GM12878 (cell line): ENCODE measurements at places on chromosomes 5 and 9.

DNA sequence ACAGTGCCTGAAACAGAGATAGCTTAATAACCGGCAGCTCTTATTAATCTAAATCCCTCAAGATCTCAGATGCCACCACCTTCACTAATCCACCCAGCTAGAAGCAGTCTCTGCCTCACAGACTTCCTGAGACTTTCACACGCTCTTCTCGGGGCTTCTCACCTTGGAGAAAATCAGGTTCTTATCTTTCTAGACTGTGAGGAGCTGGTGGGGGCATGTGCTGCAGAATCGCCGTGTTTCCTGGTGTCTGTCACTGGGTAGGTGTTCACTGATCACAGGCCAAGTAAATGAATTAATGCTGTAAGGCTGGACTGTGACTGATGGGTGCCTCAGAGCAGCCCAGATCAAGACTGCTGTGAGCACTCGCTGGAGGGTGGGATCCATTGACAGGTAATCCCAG is 101.7 kb downstream of the PSD2 start:
- no peak for DNase-seq

DNA sequence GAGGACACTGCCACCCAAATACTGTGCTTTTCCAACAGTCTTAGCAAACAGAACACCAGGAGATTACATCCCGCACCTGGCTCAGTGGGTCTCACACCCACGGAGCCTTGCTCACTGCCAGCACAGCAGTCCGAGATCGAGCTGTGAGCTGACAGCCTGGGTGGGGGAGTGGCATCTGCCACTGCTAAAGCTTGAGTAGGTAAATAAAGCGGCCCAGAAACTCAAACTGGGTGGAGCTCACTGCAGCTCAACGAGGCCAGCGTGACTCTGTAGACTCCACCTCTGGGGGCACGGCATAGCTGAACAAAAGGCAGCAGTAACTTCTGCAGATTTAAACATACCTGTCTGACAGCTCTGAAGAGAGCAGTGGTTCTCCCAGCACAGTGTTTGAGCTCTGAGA is 28.8 kb downstream of the EPB41L4A start:
- DNase-seq: no peak

- no peak for DNase-seq
These were observed 115.1 kb downstream of the MAPKAP1 start for GRCh38 chr9:125591888-125592287.

GRCh38 chr9:81829195-81829882 is 98.9 kb upstream of the SPATA31D4 start:
- DNase-seq: no peak

- no peak for DNase-seq
These were observed 482 bp upstream of the TDRD7 start for GRCh38 chr9:97411440-97411788.

DNA sequence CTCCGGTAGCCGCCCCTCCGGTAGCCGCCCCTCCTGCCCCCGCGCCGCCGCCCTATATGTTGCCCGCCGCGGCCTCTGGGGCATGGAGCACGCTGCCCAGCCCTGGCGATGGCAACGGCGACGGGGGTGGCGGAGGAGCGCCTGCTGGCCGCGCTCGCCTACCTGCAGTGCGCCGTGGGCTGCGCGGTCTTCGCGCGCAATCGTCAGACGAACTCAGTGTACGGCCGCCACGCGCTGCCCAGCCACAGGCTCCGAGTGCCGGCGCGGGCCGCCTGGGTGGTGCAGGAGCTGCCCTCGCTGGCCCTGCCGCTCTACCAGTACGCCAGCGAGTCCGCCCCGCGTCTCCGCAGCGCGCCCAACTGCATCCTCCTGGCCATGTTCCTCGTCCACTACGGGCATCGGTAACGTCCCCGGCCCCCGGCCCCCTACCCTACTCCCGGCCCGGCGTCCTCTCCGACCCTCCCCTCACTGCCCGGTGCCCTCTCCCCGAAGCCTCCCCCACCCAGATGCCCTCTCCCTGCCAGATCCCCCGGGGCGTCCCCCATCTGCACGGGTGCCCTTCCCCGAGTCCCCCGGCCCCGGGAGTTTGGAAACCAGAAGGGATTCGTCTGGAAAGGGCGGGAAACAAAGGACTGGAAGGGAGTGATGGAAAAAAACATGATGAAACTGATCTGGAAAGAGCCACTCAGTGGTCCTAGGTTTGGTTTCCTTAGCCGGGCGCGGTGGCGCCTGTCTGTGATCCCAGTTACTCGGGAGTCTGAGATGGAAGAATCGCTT is 417 bp downstream of the SRD5A1 start:
- no peak for DNase-seq

- no peak for DNase-seq
These were observed 10.8 kb downstream of the MTMR12 start for GRCh38 chr5:32301891-32302290.

DNA sequence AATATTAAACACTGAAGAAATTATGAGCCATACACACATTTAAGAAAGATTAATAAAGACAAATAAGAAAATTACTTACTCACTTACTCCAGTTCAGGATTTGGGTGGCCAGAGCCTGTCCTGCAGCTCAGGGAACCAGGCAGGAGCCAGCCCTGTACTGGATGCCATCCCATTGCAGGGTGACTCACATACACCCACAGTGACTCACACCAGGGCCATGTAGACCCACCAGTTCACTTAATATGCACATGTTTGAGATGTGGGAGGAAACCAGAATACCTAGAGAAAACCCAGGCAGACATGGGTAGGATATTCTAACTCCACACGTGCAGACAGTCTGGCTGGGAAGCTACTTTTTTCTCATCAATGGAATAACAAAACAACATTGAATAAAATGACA is 49.6 kb upstream of the ADRB2 start:
- no peak for DNase-seq

- no peak for DNase-seq
These were observed 138.7 kb upstream of the EFNA5 start for GRCh38 chr5:107809201-107810034.

- no peak for DNase-seq
These were observed 11.8 kb upstream of the FCN1 start for GRCh38 chr9:134929193-134930158.

DNA sequence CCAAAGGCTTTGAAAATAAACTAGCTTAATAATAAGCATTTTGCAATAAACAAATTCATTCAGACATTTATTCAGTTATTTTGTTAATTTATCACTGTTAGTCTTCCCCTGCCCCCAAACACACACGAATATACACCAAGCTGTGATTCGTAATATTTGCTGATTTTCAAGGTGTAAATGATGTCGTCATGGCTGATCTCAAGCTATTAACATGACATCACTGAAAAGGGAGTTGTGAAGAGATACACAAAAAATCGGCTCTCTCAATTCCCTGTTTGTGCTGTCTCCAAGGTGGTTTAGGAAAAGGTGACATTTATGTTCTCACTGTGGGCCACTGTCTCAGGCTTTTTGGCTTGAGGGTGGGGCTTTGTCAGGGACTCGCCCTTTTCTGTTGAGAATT is 413.3 kb downstream of the CDH9 start:
- DNase-seq: no peak

- DNase-seq: no peak
These were observed 5.4 kb downstream of the ACTL7B start for GRCh38 chr9:108850293-108850897.

- no peak for DNase-seq
These were observed 47.8 kb downstream of the ST8SIA4 start for GRCh38 chr5:100855295-100855694.

GRCh38 chr9:87991151-87991870 is 17.0 kb upstream of the CDK20 start:
- DNase-seq: no peak

DNA sequence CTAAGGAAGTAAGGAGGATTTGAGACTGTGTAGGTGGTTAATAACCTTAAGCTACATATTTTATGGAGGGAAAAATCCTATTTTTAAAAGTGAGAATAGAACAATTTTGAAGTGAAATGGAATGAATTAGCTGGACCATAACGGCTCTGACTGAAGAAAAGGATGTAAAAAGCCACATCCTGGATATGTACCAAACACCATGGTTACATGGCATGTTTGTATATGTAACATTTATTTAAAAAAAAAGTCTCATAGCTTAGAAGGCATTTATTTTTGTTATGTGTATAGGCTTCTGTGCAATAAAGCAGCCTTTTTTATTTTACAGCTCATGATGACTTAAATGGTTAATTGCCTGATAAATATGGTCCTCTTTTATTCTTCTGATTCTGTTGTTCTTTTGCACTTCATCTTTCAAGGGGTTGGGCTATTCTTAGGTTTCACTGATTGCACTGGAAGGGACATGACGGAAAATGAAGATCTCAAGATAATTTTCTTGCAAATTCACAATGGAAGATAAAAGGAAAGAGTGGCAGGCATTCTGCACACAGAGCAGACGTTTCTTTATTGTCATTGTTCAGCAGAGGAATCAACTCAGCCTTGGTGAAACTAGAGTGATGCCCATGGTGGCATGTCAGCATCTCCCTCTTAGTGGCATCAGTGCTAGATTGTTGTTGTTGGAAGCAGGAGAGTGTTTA is 63.1 kb downstream of the DOCK8 start:
- no peak for DNase-seq

DNA sequence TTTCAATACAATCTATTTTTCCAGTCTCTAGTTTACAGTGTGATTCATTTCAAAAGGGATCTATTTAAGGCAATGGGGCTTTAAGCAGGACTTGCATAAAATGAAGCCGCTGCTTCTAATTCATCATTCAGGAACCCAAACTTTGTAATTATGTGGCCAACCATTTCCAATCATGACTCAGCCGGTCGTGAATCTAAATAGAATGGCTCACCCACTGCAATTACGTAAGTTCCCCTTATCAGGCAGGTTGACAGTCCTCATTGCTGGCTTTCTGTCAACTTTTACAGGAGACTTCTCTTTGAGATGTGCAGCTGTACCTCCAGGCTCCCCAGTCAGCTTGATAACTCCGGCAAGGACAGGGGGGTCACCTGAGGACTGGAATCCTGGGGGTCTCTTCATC is 152.8 kb upstream of the DAP start:
- DNase-seq: no peak

DNA sequence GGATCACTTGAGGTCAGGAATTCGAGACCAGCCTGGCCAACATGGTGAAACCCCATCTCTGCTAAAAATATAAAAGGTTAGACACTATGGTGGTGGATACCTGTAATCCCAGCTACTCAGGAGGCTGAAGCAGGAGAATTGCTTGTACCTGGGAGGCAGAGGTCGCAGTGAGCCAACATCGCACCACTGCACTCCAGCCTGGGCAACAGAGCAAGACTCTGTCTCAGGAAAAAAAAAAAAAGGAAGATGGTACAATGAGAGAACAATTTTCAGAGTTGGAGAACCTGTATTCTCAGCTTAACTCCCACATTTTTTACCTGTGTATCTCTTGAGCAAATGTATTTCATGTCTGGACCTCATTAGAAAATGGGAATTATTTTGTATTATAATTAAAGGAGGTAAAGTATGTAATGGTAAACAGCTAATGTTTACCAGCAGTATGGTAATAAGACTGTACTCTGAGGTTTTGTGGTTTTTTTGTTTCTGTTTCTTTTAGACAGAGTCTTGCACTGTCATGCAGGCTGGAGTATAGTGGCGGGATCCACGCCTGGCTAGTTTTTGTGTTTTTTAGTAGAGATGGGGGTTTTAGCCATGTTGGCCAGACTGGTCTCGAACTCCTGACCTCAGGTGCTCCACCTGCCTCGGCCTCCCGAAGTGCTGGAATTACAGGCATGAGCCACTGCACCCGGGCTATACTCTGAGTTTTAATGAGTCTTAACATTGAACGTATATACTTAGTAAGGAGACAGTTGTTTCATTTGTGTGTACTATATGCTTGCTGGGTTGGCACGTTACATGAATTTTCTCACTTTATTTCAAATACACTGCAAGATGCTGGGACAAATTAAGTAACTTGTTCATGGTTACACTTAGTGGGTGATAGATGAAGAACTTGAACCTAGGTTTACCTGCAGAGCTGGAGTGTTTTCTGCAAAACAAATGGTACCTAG is 16.2 kb downstream of the UHRF2 start:
- peak; percentile 49 for DNase-seq

- DNase-seq: no peak
These were observed 6.7 kb upstream of the SPATA31E1 start for GRCh38 chr9:87875831-87876545.

DNA sequence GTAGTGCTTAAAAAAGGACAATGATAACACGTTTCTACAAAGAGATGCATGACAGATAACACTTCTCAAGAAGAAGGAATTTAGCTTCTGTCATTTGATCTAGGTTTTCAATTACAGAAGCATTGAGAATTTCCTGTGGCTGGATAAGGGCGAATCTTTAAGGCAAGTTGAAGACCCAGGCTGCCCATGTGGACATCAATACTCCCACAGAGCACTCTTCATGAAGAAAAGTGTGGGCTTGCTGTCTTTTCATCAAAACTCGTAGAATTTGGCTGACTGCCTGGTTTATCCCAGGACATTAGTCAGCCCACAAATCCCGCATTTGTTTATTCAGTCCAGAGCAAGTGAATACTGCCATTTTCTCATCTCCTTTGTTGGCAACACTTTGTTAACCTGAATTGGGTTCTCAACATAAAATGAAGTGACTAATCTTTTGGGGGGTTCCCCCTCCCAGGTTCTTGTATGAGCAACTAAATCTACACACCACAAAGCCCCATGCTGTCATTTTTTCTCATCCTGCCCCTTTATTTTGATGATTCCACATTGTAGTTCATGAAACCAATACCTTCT is 43.4 kb upstream of the CDKN2B start:
- no peak for DNase-seq

DNA sequence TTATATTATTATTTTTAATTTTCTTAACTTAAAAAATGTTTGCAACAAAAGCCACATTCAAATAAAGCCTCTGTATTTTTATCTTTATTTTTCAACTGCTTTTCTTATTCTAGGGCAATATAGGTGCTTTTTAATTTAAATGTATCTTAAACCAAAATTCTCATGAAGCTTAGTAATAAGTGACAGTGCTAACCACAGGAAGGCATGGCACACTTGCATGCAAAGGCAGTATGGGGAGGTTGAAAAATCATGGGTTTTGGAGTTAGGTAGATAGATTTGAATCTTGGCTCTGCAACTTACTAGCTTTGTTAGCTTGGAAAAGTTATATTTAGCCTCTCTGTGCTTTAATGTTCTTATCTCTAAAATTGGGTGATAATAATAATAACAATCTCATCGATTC is 458.0 kb downstream of the DMAC1 start:
- no peak for DNase-seq

DNA sequence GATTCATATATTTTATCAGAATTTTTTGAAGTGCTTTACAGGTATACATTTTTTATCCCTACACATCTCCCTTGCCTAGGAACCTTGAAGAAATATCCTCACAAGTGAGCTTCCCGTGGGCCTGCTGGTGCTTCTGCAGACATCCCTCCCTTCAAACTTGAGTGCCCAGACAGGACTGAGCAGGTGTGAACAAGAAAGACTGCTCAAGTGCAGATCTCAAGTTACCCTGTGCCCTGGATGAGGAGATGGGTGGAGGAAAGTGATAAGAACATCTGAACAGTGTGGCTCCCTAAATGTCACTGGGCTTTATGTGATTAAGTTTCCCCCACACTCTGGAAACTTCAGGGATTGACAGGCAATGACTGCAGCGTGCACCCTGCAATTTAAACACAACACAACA is 209.8 kb downstream of the TLE1 start:
- DNase-seq: no peak

GRCh38 chr5:54450542-54450941 is 5.0 kb upstream of the HSPB3 start:
- DNase-seq: no peak
